Karpas-422 (cell line): ENCODE measurements at places on chromosomes 3 and 15.
A peak's percentile ranks its signal among the peaks of the same experiment; 100 is the strongest.

DNA sequence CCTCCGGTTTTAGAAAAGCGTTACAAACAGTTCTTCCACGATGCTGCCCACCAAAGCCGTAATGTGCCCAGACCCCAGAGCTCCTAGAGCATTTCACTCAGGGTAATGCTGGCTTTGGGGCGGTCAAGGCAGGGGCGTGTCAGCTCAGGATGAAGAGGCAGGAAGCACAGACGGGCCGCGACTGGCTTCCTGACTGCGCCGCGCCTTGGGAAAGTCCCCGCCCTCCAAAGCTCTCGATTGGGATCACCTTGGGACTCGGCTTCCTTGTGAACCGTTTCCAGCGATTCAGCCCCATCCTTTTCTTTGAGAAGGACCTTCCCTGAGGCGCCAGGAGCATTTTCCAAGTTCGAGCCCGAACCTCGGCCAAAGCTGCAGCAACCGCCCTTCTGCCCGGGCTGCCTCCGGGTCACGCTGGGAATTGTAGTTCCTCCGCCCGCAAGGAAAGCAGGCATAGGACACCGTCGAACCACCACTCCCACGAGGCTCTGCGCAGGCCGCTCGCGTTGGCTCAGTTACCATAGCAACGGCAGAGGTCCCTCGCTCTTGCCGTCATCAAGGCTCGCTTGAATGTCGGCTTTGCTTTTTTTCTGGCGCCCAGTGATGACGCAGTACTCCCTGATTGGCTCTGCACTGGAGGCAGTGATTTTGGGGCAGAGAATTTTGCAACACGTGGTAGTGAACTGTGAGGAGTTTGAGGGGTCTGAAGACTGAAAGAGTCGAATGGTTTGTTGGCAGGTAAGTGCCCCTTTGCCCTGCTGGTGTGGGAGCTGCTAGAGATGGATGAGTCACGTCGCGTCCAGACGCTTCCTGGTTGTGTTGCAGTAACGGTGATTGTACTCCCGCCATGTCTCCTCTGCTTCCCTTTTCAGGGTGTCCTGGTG is at the start of the genes CCDC191 and QTRT2:
Gene CCDC191 (minus strand): TSS at position 397 of the 881 bp plus-strand sequence. CDS start 60 bp downstream, at position 337.
Gene QTRT2 (plus strand): TSS at position 608 of the 881 bp plus-strand sequence. CDS start 8,521 bp downstream, outside the sequence.
- DNase-seq: peak; percentile 100

DNA sequence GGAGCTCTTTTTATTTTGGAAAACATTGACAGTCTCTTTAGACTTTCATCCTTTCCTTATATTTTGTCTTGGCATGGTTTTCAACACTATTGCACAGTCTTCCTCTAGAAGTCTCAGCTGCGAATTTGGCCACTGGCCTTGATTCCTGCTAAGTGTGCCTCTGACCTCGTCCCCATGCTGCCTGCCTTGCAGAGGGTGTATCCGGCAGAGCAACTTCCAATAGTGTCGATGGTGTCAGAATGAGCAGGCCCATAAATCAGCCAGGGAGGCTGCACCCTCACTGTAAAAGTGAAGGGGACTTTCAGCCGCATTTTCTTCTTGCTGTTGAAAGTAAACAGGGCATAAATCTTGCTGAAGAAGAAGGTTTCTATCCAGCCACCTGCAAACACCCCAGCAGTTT is 336.7 kb upstream of the TRIM42 start:
- DNase-seq: no peak

- DNase-seq: no peak
Observed at GRCh38 chr15:71146580-71146982, 31.3 kb downstream of the THSD4 start.

- DNase-seq: no peak
Observed at GRCh38 chr3:105334138-105334882, 32.4 kb upstream of the ALCAM start.

DNA sequence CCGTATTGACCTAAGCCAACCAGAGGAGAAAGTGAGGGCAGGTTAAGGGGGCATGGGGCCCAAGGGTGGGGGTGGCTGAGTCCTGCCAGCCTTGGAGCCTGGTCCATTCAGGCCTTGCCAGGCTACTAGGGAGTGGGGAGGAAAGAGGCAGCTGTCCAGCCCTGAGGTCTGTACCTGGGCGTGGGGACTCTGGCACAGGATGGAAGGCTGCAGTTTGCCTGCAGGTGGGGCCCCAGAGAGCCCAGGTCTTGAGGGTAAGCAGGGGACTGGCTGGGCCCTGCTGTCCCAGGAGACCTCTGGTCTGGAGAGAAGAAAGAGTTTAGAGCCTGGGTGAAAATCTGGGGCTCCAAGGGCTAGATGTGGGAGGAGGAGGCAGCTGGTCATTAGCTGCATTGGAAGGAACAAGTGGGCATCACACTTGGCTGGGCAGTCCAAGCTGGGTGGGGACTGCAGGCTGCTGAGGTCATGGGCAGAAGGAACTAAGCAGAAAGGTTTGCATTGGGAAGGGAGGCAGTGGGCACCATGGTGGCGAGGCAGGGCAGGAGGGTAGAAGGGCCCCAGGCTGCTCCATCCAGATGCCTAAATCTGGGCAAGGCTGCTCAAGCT is 108.4 kb downstream of the OXNAD1 start:
- DNase-seq: peak; percentile 78

- no peak for DNase-seq
Observed at GRCh38 chr3:87461036-87461435, 184.7 kb upstream of the POU1F1 start.

DNA sequence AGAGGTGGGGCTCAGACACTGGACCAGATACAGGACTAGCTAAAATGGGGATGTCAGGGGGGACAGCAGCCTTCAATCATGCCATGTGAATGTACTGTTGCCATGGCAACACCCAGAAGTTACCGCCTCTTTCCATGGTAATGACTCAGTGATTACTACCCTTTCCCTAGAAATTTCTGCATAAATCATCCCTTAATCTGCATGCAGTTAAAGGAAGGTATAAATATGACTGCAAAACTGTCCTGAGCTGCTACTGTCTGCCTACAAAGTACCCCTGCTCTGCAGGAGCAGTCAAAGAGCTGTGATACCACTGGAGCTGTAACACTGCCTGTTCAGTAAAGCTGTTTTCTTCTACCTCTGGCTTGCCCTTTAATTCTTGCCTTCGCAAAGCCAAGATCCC is 168.2 kb downstream of the PEAK1 start:
- DNase-seq: no peak

GRCh38 chr15:23708332-23708731 is 21.2 kb upstream of the NDN start:
- DNase-seq: no peak

DNA sequence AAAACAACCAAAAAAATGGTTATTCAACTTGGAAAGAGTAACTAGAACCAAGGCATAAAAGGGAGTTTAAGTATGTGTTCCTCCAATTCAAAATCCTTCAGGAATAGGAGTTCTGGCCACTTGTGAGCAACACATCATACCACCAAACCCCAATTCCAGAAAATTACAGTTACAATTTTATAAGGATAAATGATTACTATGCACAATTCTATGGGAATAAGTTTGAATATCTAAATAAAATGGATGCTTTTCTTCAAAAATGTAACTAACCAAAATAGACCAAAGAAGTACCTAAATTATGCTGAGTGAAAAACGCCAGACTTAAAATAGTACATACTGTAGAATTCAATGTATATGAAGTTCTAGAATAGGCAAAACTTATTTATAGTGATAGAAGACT is 4.6 kb downstream of the HLTF start:
- no peak for DNase-seq

DNA sequence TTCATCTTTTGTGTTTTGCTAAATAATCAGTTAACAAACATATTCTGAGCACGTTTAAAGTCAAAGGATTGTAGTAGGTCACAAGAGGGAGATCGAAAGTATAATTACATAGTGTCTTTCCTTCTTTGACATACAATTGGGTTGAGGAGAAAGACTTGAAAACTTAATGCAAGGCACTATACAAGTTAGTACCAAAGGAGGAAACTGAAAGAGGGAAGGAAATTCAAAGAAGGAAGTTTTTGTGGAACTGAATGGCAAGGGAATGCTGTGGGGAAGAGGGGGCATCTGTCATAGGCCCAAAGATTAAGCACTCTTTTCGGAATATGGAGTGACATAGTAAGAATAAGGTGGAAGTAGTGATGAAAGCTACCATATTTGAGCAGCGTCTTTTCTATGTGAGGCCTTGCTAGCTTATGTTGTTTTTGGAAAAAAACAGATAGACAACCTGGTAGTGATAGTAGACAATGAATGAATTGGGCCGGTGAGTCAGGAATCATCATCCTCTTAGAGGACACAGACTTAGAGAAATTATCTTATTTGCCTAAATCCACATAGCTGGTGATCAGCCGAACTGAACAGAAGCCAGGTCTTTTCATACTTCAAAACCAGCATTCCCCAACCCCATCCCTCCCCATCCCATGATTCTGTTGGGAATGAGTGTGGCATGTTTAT is 10.2 kb downstream of the MBNL1 start:
- no peak for DNase-seq

DNA sequence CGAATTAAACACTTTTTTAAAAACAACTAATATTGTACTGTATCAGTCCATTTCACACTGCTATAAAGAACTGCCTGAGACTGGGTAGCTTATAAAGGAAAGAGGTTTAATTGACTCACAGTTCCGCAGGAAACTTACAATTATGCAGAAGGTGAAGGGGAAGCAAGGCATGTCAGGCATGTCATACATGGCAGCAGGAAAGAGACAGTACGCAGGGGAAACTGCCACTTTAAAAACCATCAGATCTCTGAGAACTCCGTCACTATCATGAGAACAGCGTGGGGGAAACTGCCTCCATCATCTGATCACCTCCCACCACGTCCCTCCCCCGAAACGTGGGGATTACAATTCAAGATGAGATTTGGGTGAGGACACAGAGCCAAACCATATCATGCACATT is 162.8 kb upstream of the TPM1 start:
- no peak for DNase-seq

- no peak for DNase-seq
Observed at GRCh38 chr3:15456321-15456720, 28.9 kb downstream of the EAF1 start.

GRCh38 chr3:181311186-181311585 is 321.6 kb upstream of the DNAJC19 start:
- no peak for DNase-seq

GRCh38 chr3:187714404-187714979 is 12.1 kb upstream of the RTP2 start:
- peak; percentile 96 for DNase-seq

- DNase-seq: no peak
Observed at GRCh38 chr15:86608461-86609205, 529.0 kb downstream of the AGBL1 start.

DNA sequence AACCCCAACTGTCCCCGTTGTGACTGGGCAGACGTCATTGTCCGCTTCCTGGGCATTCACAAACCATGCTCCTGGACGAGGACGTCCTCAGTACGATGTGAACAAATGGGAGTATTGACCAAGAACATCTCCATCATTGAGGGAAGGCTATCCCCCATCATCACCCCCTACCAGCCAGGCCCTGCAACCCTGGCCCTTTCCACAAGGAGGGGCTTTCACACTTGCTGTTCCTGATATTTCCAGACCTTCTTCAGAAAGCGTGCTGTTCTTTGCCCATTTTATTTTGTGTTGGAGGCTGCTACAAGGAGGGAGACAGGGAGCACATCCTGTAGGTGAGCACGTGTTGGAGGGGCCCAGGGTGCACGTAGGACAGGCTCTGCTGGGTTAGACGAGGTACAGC is 277.0 kb upstream of the LRRC3B start:
- no peak for DNase-seq

DNA sequence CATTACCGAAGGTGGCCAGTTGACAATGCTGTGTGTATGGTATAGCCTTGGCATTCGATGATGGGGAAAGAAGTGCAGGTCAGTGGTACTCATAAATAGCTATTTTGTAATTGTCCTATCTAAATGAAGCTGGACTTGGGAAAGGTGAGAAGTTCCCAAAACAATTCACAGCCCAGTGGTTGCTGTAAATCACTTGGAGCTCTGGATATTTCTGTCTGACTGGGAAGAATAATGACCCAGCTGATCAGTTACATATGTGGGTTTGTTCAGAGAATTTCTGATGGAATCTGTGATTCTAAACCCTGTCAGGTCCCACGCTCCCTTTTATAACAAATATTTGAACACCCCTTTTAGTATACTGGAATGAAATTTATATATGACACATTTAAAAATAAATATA is 133.9 kb upstream of the PFN2 start:
- no peak for DNase-seq

DNA sequence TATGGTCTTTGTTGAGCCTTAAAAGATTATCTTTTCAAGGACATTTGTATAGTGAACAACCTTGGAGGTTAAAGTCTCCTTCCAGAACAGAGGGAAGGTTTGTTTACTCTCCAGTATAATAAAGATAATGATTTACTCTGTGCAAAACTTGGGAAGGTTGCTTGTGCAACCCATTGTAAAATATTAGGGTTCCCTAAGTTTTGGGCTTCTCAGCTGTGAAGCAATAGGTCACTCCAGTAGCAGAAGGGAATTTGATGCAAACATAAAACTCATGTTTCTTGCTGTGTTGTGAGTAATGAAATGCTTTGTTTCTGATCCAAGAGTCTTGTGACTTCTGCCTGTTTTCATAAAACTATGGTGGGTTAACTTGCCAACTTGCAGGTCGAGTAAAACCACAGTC is 177.5 kb downstream of the SUCNR1 start:
- DNase-seq: no peak

DNA sequence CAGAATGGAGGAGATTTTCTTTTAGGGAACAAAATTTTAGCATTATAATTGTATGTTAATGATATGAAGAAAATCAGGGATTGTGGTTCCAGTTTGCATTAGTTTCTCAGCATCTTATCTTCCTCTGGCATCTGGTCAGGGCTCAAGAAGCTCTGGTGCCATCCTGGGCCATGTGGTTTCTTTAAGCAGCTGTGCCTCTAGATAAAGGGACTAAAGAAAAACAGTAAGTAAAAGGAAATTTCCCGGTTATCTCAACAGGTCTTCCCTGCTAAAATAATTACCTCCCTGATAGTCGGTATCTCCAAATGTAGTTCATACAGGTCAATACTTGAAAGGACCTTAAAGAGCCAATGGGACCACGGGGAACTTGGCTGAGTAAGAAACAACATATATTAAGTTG is 375.1 kb upstream of the RBMS3 start:
- DNase-seq: no peak

GRCh38 chr3:194983121-194983520 is 287.8 kb downstream of the XXYLT1 start:
- DNase-seq: no peak

DNA sequence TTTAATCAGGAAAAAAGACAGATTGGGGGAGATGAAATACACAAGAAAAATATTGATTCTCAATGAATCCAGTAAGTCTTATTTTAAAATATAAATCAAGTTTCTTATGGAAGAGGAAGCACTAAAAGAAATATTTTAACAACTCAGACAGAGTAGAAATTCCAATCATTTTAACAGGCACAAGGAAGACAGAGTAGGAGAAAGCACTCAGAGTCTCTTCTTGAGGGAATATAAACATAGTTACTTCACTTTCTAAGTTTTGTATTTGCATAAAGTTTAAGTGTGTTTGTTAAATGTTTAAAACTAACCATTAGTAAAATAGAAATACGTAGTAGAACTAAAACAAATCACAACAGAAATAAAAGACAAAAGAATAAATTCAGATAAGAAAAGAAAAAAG is 24.5 kb upstream of the RTP4 start:
- DNase-seq: no peak

- DNase-seq: no peak
Observed at GRCh38 chr3:98013411-98014267, 21.5 kb downstream of the GABRR3 start.

GRCh38 chr3:173128633-173129032 is 12.4 kb downstream of the SPATA16 start:
- no peak for DNase-seq

GRCh38 chr15:56984681-56985481 is 66.4 kb downstream of the TCF12 start:
- peak; percentile 86 for DNase-seq

GRCh38 chr15:58203537-58203936 is 65.4 kb downstream of the AQP9 start:
- DNase-seq: no peak
